ENCODE measurements at places on chromosomes 2 and 18.
A peak's percentile ranks its signal among the peaks of the same experiment; 100 is the strongest.

DNA sequence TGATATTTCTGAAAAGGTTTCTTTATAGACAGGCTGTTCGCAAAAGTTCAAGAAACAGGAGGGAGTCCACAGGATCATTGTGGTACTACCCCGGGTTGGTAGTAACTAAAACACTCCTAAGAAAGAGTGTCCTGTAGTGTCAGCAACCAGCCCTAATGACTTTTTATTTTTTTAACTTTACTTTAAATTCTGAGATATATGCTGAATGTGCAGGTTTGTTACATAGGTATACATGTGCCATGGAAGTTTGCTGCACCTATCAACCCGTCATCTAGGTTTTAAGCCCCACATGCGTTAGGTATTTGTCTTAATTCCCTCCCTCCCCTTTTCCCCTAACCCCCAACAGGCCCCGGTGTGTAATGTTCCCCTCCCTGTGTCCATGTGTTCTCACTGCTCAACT, 1396.9 kb upstream of the ZEB2 start:
- DNase-seq, result no peak

DNA sequence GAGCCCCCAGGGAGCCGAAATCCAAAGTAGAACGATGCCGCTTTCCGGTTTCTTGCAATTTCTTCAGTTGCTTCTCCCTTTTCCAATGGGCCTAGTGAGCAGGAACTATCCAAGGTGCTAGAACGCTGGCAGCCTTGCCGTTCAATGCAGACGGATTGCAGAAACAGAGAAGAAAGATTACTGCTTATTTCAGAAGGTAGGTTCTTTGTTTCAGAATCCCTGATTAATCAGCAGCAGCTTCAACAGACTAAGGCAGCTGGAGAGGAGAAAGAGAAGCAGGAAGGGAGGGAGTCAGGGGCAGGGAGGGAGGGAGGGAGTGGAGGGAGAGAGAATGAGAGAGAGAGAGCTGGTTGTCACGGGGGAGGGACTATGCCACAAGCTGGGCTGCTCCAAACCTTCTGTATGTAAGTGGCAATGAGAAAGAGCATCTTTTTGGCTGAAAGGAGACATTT, 576 bp downstream of the NYAP2 start:
- no peak for DNase-seq

- peak; percentile 78 for DNase-seq
These were observed 178.2 kb downstream of the ANAPC1 start for GRCh38 chr2:111705711-111706336.

GRCh38 chr2:72750977-72751639, 74.7 kb downstream of the EXOC6B start:
- no peak for DNase-seq

DNA sequence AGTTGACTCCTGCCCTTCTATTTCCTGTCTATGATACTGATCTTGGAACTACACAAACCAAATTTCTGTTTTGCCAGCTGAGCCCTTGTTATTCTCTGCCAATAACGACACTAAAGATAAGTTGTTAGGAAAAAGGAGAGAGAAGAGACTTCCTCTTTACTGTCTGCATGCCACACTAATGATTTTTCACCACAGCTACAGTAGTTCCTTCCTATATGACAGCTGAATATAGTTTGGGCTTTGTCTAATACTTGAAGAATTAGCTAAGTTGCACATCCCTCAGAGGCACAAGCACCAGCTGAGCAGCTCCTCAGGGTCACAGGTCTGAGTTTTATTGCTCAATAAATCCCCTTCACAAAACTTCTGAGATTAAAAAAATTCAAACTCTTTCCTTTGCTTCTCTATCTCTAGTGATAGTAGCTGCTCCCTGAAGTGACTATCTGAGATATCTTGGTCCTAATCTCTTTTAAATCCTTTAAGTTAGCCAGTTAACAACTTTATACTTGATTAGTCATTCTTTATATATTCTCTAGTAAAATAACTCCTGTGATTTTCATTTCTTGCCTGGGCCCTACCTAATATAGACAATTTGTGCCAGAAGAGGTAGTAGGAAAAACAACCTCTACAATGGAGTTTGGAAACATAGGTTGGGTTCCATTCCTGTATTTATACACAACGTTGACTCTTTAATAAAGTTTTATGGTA, 253.0 kb upstream of the CNTNAP5 start:
- no peak for DNase-seq

DNA sequence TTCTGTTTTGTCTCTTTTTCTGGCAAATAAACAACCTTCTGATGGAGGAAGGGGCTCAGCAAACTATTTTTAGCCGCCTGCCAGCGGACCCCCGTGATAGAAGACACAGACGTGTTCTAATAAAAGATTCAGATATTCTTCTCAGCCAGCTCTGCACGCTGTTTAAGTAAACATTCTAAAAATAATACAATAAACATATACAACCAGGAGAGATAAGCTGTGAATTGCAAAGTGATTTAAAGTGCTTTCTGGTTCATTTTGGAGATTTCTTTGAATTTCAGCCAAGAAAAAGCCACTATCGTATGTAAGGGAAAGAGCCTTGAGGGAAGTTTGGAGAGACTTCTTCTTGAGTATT, 201.3 kb downstream of the EPHA4 start:
- DNase-seq, result no peak

GRCh38 chr2:38578832-38579231, 23.9 kb downstream of the HNRNPLL start:
- DNase-seq, result no peak

DNA sequence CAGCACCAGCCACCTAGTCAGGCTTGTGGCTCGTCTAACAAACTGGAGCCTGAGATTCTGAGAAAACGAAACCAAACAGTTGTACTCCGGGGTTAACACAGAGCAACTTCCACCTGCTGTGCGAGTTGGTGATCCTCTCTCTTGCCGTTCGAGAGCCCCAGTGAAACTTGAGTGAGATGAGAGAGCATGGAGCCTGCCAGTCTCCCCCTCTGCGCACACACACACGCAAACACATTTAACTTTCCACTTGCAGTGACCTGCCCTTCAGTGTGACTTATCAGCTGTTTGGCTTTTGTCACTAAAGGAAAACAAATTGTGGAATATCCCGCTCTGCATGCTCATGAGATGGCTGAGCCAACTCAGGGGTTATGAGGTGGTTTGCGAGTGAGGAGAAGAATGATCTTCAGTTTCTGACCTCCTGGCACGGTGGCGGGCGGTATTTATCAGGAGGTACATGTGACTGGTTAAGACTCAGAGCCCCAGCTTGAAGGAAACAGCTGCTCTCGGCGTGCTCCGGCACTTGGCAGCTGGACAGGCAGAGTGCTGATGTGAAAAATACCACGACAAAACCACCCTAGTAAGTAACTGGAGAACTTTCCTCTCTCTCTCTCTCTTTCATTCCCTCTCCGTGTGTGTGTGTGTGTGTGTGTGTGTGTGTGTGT, at the start of gene RASGRP3:
Gene RASGRP3 (plus strand): TSS at position 519 of the 662 bp plus-strand sequence. CDS start 38,488 bp downstream, outside the sequence.
- DNase-seq, result peak; percentile 27

- no peak for DNase-seq
These were observed 258.2 kb downstream of the IKZF2 start for GRCh38 chr2:212893216-212893615.

DNA sequence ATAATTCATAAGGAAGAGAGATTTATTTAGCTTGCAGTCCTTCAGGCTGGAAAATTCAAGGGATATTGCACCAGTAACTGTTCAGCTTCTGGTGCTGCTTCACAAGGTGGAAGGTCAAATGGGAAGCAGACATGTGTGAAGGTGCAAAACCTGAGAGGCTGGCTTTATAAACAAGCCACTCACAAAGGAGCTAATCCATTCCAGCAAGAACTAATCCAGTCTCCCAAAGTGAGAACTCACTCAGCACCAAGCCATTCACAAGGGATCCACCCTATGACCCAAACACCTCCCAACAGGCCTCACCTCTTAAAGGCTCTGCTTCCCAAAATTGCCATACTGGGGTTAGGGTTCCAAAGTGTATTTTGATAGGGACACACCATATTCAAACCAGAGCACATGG, 1018.4 kb upstream of the ACVR2A start:
- DNase-seq, result no peak

GRCh38 chr18:48887294-48887904, 63.4 kb downstream of the SMAD7 start:
- DNase-seq, result no peak

DNA sequence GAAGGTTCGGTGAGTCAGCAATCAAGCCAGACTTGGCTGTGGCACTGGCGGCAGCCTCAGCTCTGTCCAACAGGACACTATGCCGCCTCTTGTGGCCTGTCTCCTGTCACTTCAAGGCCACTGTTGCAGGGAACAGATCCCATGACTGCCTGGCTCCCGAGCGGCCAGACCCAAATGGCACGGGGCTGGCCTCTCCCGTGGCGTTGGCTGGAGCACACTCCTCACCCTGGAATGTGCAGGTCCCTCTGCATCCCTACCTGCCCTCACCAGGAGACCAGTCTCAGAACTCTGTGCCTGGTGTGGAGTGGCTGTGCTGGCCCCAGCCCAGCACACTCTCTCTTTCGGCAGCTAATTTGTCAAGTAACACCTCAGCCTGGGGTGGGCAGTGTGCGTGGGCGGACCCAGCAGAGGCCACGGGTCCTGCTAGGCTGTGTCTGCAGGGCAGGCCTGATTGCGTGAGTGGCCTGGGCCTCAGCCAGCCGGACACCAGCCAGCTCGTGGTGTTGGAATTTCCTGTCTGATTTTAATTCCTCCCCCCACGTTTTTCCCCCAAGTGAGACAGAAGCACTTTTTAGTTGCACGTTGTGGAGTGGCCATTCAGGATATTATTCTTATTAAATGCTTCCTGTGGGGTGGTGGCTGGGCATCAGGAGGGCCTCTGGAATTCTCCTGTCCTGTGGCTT, 179.3 kb downstream of the GLI2 start:
- DNase-seq, result no peak

DNA sequence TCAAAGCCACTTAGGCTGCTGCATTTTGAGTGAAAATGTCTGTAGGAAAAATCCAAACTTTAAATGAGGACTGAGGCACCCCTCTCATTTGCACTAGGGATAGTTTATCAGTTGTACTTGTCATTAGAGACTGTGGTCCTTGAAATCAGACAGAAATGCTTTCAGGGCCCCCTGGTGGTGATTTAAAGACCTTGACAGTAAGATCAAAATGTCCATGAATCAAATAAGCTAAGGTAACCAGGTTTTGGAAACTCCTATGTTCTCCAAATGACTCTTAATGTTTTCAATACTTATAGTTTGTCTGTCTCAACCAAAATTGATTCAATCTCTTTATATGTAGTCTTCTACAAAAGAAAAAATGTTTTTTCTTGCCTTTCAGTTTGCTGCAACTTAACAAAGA, 28.8 kb upstream of the DDX18 start:
- no peak for DNase-seq

- no peak for DNase-seq
These were observed at the start of gene PKDCC for GRCh38 chr2:42047488-42048298. Gene PKDCC, plus strand, starts transcription at chr2:42048021. Its CDS starts 179 bp downstream, at chr2:42048200.

DNA sequence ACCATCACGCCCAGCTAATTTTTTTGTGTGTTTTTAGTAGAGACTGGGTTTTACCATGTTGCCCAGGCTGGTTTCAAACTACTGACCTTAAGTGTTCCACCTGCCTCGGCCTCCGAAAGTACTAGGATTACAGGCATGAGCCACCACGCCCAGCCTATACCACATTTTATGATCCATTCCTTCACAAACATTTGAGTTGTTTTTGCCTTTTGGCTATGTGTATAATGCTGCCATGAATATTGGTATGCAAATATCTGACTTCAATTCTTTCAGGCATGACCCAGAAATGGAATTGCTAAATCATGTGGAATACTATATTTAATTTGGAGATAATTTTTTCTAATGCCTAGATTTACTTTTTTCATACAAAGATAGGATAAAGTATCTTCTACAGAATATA, 68.6 kb downstream of the TTC27 start:
- no peak for DNase-seq

- DNase-seq, result no peak
These were observed 7.8 kb upstream of the ARHGAP25 start for GRCh38 chr2:68726608-68727367.

- DNase-seq, result no peak
These were observed 15.2 kb downstream of the GNLY start for GRCh38 chr2:85709401-85709811.

GRCh38 chr18:45119876-45120275, 439.2 kb downstream of the SETBP1 start:
- no peak for DNase-seq

- no peak for DNase-seq
These were observed 16.7 kb upstream of the MSGN1 start for GRCh38 chr2:17799301-17800120.

- DNase-seq, result no peak
These were observed 19.4 kb downstream of the ITGB1BP1 start for GRCh38 chr2:9403924-9404323.

DNA sequence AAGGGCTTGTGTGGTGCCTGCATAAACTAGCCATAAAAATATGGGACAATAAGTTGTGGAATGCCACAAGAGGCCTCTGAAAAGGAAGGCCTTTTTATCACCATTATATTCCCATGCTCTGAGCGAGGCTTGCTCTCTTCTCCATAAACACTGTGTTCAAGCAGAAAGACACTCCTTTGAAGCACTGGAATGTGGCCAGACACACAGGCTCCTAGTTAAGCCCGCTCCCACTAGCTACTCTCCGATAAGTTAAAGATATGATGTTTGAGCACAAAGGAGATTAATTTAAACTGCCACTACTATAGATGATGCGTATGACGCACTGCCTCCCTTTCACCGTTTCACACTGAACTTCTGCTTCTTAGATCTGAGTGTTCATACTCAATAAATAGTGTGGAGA, 188.7 kb upstream of the TWIST2 start:
- no peak for DNase-seq

DNA sequence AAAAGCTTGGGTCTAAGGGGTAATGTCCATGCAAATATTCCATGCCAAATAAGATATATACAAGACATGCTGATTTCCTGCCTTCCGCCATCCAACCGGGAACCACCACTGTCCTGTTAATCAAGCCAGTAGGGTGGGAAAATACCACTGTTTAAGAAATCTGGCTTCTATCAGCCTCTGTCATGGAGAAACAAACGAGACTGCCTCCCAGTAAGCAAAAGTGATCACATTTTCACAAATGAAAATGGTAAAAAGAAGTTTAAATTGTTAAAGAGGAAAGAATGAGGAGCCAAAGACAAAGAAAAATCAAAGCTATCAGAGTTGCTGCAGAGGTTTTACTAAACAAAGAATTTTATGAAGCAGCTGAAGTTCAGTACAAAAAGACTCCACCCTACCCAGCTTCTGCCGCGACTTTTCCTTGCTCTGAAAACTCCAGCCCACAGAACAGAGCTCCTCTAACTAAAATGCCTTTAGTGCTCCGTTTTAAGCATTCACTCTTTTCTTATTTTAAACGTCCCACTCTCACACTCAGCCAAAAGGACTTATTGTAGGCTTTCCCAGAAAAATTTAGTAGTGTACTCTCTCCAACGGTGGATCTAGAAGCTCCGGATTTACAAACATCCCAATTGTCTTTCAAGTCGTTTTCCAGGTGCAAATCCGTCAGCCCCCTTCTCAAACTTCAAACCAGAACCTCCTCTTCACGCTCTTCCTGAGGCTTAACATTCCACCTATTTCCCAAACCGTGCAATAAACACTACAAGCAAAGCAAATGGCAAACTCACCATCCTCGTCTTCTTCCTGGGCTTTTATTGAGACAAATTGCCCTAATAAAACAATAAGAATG, 613 bp downstream of the COL5A2 start:
- no peak for DNase-seq

- no peak for DNase-seq
These were observed 111.6 kb upstream of the LMAN1 start for GRCh38 chr18:59470561-59471121.

Data from epithelial cell of prostate (primary cell).